ENCODE measurements at places on chromosomes 6 and 20.

DNA sequence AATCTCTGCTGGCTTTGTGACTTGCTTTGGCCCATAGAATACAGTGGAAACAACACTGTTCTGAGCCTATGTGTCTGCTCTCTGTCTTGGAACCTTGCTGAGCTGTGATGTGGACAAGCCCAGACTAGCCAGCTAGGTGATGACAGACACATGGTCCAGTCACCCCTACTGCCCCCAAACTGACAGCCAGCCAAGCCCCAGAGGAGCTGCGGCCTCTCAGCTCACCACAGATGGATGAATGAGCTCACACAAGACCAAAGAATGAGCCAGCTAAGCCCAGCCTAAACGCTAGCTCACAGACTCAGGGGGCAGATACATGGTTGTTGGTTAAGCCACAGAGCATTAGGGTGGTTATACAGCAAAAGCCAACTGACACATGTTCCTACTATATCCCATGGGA is 4.1 kb downstream of the AARS2 start:
- DNase-seq, result no peak

DNA sequence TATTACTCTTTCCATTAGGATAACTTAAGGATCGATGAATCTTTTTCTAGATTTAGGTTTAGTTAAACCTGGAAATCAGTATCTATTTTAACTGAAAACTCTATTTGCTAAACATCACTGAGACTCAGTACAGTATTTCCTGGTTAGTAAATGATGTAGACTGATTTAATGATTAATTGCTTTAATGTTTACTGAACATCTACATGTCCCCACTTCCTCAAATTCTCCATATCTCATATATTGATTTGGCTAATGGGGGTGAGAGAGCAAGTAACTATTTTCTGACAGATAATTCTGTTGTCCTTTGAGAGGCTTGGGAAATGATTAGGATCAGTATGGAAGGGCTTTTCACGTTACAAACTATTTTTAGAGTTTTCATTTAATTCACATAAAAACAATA is 10.3 kb downstream of the MKKS start:
- DNase-seq, result no peak

GRCh38 chr20:52888096-52888495 is 84.1 kb upstream of the TSHZ2 start:
- no peak for DNase-seq

DNA sequence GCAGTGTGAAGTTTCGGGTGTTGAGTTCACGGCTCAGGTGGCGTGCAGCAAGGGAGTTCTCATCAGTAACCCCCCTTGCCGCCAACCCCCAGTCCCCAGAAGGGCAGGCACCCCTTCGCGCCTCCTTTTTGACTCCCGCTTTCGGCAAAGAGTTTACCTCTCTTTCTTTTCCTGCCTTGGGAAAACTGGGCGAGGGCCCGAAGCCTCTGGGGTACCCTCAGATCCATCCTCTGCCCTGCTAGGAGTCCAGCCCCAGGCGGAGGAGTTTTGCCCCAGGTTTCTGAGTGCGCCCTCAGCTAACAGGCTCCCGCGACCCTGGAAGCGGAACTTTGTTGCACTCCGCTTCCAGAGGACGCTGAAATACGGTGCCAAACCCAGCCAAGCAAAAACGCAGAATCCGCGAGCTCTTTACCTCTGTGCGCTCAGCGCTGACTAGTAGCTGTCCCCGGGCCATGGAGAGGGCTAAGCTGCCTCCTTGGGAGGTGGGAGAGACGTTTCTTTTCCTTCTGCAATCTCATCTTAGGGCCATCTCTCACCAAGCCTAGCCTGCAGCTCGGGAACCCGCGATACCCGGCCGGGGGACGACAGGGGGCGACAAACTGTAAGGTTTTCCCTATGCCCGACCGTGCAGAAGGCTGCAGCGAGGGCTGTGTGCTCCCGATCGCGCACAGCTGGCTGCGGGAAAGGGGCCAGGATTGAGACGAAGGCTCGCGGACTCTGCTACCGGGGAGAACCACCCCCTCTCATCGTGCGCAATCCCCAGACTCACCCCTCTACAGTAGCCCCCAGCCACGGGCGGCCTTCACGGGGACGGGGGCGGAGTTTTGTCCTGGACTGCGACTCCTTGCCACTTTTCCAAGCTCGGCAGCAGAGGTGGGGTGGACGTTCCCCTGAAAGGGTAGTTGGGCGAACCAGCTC is 2.7 kb upstream of the PAX1 start:
- DNase-seq, result peak; percentile 29

GRCh38 chr6:11788043-11788442 is 9.4 kb upstream of the ADTRP start:
- DNase-seq, result no peak

- peak; percentile 32 for DNase-seq
Observed at GRCh38 chr20:61886721-61887595, 178.7 kb downstream of the TAF4 start.

DNA sequence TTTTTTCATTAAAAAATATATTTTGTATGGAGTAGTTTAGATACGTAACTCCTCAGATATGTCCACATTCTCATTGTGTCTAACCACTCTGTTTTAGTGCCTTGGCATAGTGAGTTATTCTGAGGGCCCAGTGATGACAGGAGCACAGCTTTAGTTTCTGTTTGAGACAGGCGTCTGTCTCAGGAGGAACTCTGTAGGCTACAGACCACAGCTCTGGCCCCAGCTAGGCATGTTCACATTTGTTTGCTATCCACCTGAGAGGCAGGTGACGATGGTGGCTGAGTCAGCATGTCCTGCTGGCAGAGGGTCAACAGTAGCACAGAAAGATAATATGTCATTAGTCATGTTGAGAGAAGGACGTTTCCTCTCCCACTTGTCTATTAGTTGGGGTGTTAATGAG is 16.3 kb downstream of the LRRC1 start:
- no peak for DNase-seq

DNA sequence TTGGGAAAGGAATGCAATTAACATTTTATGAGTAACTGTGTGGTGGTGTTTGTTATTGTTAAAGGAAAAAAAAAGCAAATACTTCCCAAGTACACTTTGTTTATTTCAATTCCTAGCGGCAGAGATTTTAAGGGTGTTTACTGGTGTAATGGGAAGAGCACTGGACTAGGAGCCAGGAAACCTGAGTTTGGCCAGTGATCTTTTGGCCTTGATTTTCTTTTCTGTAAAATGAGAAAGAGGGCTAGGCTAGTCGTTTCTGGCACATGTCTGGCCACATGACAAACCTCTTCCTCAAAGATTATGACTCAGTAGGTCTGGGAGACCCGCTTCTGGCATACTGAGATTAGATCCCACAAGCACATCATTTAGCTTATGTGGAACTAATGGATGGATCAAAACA is 428.1 kb upstream of the NOX3 start:
- DNase-seq, result no peak

- no peak for DNase-seq
Observed at GRCh38 chr20:2125474-2126112, 24.0 kb downstream of the STK35 start.

- DNase-seq, result no peak
Observed at GRCh38 chr6:79188885-79189480, 45.5 kb downstream of the HMGN3 start.

- no peak for DNase-seq
Observed at GRCh38 chr6:43821101-43821886, 51.3 kb downstream of the VEGFA start.

DNA sequence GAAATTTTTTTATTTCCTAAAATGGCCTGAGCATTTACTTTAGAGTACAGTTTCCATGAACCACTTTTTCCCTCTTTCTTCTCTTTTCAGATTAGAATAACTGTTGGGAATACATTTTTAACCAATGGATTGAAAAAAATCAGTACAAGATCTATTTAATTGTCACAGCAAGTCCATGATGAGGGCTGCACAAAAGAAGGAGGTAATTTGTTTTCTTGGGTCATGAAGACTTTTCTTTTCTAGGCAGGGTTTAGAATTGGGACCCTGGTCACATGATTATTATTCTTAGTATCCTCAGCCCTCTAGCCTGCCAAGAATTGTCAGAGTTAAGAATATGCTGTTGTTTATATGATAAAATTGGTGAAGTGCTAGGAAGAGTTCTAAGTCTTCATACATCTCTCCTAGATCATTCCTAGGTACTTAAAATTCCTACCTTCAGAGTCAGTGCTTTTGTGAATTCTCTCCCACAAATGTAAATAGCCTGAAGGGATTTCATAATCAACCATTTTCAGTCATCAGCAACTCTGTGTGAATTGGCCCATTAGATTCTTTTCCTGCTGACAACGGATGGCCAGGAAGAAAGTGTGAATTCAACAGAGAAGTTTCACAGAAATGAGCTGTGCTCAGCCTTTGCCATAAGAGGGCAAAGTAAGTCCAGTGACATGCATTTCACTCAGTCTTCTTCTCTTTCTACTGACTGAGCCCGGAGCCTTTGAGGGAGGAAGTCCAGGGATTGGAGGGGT is 32.4 kb upstream of the TPBG start:
- peak; percentile 33 for DNase-seq

DNA sequence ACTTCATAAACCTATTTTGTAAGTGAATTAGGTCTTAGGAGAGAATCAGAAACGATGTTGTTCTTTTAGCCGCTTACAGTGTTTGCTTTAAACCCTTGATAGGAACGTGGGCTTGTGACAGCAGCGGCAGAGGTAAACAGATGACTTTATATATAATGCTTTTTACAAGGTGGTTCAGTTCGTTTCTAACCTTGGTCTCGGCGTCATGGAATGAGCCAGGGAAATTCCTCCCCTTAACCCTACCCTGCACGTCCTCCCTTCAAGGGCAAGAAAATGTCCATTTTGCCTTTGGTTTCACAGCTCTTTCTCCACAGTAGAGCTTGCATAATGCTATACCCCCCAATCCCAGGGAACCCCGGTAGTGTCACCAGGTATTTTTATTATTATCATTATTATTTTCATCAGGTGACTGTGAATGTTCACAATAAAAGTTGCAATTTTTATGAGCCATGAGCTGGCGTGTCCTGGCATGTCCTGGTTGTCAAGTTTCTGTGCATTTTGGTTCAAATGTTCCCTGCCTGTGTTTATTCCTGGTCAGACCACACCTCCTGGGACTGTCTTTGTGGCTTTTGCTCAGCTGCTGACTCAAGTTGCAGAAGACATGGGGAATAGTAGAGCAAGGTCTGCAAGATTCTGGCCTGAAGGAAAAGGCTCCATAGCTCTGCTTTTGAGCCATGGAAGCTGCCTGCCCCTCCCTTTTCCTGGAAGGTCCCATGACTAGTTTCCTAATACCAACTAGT is 112.8 kb upstream of the BMP2 start:
- no peak for DNase-seq

DNA sequence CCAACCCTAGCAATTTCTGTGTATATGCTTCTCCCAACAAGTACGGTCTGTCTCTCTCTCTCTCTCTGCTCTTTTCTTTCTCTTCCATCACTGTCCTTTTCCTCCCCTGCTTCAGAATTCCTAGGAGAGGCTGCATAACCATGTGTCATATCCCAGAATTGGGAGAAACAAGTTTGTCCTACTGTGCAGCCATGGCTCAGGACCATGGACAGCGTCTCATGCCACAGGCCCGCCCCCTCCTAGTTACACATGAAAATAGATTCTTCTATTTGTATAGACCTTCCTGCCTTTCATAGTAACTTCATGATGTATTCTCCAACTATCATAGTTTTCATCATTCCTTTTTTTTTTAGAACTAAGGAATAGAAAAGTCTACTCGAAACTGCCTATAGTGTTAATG is 98.0 kb downstream of the FNDC1 start:
- DNase-seq, result no peak

- peak; percentile 36 for DNase-seq
Observed at GRCh38 chr6:44151348-44152108, 7.1 kb upstream of the CAPN11 start.

DNA sequence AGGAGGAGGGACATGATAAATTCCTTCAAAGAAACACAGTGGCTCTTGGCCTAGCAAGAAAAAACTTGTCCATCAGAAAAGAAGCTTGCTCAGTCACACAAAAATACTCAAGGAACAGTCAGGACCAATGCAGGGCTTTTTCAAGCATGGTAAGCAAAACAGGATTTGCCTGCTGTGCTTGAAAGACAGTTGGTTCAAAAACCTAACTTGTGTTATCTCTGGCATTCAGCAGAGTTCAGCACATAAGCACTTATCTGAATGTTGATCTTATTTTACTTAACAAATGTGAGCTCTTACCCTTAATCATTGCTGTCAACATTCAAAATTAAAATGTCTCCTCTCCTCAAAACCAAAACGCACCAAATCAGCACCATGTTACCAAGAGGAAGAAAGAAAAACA is 38.3 kb downstream of the ATG5 start:
- no peak for DNase-seq

DNA sequence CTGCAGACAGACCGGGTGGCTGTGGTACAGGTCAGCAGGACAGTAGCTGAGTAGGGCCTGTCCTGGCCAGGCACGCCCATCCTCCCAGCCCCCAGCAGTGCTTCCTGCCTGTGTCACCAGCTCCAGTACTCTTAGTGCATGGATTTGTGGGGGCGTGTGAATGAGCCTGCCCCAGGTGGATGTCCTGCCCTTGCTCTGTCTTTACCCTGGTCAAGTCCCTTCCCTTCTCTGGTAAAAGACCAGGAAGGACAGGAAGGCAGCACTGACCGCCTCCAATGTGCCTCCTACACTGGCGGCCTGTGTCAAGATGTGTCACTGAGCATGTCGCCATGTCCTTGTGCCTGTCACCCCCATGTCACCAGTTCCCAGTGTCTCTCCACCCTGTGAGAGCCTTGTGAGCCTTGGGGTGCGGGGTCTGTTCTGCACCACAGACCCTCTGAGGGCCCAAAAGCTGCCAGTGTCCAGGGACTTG is 11.9 kb downstream of the TEAD3 start:
- no peak for DNase-seq

DNA sequence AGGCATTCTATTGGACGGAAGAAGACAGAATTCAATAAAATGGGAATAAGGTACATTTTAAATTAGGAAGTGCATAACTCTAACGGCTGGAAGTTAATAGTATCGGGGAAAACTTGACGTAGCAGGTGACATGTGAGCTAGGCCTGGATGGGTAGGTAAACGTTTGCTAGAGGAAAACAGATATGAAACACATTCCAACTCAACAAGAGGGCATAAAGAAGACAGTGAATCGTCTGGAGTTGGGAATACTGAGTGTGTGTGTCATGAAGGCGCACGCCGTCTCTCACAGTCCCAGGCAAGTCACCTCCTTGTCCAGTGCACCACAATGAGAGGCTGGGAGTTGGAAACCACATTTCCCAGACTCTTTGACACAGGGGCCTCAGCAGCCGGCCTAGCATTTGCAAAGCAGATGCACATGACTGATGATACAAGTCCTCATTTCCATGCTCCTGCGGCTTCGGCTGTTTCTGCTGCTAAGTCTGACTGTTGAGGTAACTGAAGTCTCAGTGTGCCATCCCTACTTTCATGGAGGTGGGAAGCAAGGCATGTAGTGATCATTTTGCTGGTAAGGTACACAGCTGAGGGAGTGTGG is 16.5 kb upstream of the NHSL1 start:
- DNase-seq, result no peak

Measured in NCI-H460 (cell line).